ENCODE measurements at places on chromosomes 11 and 22.

DNA sequence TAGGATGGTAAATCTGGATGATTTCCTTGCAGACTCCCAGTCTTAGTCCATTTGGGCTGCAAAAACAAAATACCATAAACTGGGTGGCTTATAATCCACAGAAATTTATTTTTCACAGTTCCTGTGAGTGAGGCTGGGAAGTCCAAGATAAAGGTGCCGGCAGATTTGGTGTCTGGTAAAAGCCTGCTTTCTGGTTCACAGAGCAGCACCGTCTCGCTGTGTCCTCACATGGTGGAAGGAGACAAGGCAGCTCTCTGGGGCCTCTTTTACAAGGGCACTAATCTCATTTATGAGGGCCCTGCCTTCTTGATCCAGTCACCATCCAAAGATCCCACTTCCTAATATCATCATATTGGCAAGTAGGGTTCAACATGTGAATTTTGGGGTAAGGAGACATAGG is 8.9 kb downstream of the USP47 start:
- DNase-seq = no peak

DNA sequence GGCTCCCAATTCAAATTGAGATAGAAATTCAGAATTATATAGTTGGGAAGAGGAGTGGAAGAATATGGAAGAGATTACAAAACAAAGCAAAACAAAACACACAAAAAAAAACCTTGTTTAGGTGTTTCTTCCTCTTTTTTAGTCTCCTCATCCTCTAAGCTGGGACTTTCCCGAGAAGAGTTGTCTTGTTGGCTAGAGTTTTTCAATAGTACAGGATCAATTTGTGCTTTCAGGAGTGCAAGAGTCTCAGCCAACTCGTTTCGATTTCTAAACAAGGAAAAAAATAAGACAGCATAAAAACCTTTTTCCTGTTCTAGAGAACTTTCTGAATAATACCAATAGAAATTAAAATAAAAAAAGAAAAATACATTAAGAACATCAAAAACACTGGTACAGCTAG is 87.8 kb upstream of the CLNS1A start:
- no peak for DNase-seq

DNA sequence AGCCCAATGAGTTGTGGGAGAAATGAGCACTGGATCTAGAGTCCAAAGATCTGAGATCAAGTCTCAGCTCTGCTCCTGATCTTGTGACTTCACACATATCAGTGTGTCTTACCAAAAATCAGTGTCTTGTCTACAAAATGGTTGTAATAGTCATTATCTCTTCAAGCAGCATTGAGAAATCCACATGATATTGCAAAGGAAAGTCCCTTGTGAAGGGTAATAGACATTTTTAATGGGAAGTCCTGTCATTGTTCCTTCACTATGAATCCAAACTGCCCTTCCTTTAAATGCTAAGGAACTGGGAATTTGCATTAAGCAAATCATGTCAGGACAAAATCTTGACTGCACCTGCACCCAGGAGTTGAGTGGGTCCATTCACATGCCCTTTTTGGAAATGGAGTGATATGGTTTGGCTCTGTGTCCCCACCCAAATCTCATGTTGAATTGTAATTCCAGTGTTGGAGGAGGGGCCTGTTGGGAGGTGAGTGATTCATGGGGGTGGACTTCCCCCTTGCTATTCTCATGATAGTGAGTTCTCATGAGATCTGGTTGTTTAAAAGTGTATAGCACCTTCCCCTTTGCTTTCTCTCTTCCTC is 51.1 kb downstream of the COMMD9 start:
- DNase-seq = no peak

GRCh38 chr11:22666325-22666687 is at the start of gene GAS2:
Gene GAS2 (plus strand): TSS chr11:22666611. CDS start chr11:22674870, 8,259 bp downstream.
- no peak for DNase-seq

- no peak for DNase-seq
These were observed 92.8 kb downstream of the FAR1 start for GRCh38 chr11:13761250-13761649.

DNA sequence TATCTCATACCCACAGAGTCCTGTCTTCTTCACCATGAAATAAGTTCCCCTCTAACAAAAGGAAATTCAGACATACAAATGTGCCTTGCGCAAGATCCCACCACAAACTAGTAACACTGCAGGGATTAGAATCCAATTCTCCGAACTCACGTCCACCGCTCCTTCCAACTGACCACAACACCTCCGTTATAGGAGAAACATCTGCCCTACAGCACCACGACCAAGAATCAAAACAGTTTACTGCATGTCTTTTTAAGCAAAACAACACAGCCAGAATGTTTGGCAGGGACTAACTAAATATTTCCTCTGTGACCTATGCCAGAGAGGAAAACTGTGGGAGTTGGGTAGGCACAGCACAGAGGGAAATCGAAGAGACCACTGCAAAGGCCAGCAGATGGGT is 72.7 kb upstream of the AKIP1 start:
- DNase-seq = no peak

- DNase-seq = no peak
These were observed 49.5 kb upstream of the ACCSL start for GRCh38 chr11:43998308-43998707.

DNA sequence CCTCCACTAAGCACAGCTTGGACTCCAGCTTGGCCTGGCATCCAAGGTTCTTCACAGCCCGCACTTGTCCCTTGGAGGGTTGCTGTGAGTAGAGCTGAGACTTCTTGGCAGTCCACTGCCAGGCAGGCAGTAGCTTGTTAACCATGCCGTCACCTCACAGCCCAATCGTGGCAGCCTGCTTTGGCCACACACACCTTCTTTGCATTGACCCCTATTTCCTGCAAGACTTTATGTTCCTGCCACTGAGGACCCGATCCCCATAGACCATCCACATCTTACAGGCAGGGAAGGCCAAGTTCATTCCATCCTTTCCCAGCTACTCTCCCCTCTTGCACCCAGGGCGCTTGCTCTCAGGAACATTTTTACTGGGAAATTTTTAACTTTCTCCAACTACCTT is 2.5 kb upstream of the PYGM start:
- no peak for DNase-seq

DNA sequence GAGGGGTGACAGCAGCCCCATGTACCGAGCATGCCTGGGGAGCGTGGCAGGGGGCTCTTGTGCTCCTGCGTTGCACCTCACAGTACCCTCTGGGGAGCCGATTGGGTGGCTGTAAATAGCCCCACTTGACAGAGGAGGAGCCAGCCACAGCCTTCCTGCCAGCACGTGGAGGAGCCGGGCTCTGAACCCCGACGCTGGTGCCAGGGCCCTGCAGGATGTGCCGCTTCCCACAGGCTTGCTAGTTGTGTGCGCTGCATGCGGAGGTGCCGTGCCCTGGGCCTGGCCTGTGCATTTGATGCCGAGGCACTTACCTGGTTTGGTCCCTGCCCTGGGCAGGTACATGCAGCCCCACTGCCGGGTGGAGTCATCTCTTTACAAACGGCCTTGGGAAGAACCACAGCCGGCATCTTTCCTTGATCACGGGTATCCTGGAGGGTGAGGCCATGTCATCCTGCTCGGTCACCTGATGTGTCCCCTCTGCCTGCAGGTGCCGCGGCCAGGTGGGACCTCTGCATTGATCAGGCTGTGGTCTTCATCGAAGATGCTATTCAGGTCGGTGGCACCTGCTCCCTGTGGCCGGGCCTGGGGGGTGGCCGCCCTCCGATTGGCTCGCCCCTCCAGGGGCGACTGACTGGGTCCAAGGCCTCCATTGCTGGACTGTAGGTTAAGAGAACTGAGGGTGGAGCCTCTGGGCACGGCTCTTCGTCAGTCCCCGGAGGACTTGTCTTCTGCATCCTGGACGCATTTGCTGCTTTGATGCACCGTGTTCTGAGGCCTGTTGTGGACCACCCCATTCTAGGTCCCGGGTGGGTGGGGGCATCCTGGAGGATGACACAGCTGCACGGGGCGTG is 5.0 kb downstream of the TPCN2 start:
- DNase-seq = no peak

DNA sequence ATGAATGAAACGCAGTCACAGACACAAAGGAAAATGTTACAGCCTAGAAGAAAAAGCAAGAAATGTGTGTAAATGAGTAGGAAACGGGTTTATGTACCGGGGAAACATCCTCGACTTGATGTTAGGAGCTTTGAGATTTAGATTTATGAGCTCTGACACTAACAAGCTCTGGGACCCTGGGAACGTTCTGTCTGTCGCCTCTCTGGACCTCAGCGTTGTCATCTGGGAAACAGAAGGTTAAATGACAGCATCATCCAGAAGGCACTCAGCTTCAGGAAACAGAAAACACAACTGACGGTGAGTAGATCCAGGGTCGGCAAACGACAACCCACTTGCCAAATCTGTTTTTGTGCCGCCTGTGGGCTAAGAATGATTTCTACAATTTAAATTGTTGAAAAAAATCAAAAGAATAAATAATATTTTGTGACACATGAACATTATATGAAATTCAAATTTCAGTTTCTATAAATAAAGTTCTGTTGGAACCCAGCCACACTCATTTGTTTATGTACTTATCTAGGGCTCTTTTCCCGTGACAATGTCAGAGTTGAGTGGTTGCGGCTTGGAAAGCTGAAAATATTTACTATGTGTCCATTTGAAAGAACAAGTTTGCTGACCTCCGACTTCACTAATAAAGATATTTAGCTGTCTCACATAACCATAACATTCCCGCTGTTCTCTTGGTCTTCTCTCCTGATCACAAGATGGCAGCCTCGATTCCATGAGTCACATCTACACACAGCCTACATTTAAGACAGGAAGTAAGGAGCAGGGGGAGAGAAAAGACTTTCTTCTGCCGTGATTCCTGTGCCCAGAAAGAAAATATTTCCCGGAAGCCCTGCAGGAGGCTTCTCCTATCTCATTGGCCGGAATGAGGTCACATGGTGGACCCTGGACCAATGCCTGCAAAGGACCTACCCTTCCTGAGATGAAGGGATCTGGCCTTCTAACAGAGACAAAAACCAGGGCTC is 47.1 kb upstream of the SYT13 start:
- DNase-seq = no peak

GRCh38 chr11:13551834-13552233 is 56.0 kb upstream of the PTH start:
- no peak for DNase-seq

DNA sequence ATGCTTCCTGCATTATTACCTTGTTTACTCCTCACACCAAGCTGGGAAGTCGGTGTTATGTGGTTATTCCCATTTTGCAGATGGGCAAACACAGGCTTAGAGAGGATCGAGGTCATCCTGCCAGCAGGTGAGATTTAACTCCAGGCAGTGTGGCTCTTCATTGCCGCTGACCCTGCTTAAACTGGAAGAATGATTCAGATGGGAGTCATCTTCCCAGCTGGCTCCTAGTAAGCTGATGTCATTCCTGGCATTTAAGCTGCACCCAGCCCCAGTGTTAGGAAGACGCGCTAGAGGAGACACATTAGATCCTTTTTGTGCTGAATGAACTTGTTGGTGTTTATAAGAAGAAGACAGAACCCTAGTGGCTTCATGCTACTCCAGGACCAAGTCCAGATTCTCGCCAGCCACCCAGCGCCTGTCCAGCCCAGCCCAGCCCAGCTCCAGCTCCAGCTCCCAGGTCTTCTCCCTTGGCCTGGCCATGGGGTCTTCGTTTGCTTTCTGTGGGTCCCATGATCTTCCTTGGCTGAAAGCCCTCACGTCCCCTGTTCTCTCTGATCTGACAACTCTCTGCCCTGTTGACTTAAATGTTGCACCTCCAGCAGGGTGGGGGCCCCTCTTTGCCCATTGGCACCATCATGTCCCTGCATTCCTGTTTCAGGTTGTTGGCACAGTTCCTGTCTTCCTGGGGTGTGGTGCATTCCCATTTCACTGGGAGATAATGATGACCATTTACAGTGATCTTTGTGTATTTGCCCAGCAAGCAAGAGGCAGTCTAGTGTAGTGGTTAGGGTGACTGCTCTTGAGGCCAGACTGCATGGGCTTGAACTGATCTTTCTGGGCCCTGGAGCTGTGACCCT is 13.6 kb downstream of the PARVB start:
- no peak for DNase-seq

- no peak for DNase-seq
These were observed 3.1 kb downstream of the FDX1 start for GRCh38 chr11:110432713-110433392.

GRCh38 chr22:38222797-38223119 is 21.0 kb downstream of the MAFF start:
- DNase-seq = no peak

DNA sequence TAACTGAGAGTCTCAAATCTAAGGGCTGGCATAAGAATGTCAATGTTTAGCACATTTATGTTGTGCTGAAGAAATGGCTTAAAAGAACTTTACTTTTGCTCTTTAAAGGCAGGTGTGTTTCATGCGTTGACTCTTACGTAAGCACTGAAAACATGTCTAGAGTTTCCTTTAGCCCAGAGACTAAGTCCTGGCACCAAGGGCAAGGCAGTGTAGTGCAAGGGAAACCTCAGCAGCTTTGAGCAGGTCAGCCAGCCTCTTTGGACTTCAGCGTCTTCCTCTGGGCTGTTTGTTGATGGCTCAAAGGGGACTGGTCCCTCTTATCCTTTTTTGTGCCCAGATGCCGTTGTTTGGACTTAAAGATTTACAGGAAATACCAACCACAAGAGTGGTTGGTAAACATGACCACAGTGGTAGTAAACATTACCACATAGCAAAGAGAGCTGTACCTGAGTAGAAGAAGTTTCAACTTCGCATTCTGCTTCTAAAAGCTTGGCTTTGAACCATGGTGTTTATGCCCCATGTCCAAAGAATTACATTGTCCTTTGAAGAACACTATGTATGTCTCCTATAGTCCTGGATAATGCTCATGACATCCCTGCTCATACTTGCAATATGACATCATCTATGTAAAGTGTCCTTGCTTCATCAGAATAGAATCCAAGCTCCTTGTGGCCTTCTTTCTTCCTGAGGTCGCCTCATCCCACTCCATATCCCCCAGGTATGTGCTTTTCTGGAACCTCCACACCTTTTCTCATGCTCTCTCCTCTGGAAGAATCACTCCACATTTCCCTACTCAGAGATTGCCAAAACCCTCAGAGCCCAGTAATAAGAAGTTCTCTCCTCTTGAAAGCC is 23.5 kb downstream of the TENM4 start:
- DNase-seq = no peak

- no peak for DNase-seq
These were observed 39.3 kb downstream of the RIBC2 start for GRCh38 chr22:45452565-45453379.

GRCh38 chr11:64093233-64094039 is 57.7 kb downstream of the FLRT1 start:
- DNase-seq = no peak

GRCh38 chr22:45997077-45997776 is 20.3 kb upstream of the WNT7B start:
- DNase-seq = no peak

GRCh38 chr11:106101370-106101769 is 23.9 kb downstream of the AASDHPPT start:
- DNase-seq = no peak

Measured in stimulated activated CD8-positive, alpha-beta memory T cell treated with anti-CD3 and anti-CD28 coated beads, Interleukin-7, amount 100 ng/mL, for 24 hours (primary cell).